A549 treated with ZK216348 at 1 μM for 4 hours (cell line): ENCODE measurements at places on chromosomes 4 and X. TPM values are rescaled to one million over a fixed set of nuclear protein-coding genes. Genes with fewer than 3 reads are reported as not detected.

The PITX2 gene
- total RNA-seq: 0.72 to 1.5 TPM (median 1.0 TPM) in 5 replicates

The CENPVL2 gene
- total RNA-seq: not detected in 5 replicates

The TAPT1 gene
- total RNA-seq: 11.6 to 20.2 TPM (median 16.7 TPM) in 5 replicates

The MEPE gene
- total RNA-seq: not detected in 5 replicates

The GASK1B gene
- 0.15 to 0.73 TPM (median 0.28 TPM) in 5 replicates for total RNA-seq

The PDZD4 gene
- total RNA-seq: 2.9 to 4.8 TPM (median 3.6 TPM) in 5 replicates

The RGN gene
- total RNA-seq: not detected in 5 replicates

The OPN1LW gene
- total RNA-seq: not detected in 5 replicates

The CDKL5 gene
- 3.1 to 6.9 TPM (median 5.1 TPM) in 5 replicates for total RNA-seq

The CABS1 gene
- total RNA-seq: not detected in 5 replicates

The GYPB gene
- total RNA-seq: not detected in 5 replicates

The RNF175 gene
- total RNA-seq: not detected in 5 replicates

The FAM13A gene
- total RNA-seq: 4.0 to 6.7 TPM (median 5.5 TPM) in 5 replicates

The WDR44 gene
- 9.8 to 16.8 TPM (median 14.3 TPM) in 5 replicates for total RNA-seq

The DDIT4L gene
- 0.32 to 0.57 TPM (median 0.35 TPM) in 5 replicates for total RNA-seq

The NDST4 gene
- not detected in 5 replicates for total RNA-seq

The ALAS2 gene
- not detected in 5 replicates for total RNA-seq
